GM04503 (cell line): ENCODE measurements at places on chromosomes 1 and 21.

DNA sequence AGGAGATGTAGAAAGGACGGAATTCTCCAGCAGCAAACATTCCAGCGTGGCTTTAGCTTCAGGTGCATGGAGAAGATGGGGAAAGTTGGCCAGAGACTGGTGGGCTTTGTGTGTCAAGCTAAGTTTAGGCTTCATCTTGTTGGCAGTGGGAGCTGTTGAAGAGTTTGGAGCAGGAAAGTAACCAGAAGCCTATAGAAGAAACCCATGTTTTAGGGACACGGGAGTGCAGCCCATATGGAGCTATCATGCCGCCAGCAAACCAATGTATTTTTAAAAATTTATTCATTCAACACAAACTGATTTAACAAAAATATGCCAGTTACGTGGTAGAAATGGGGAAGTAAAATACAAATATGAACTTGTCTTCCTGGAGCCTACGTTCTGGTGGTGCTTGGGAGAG, 53.7 kb downstream of the ACTL8 start:
- DNase-seq = no peak

GRCh38 chr1:233662575-233663304, 48.8 kb downstream of the KCNK1 start:
- DNase-seq = no peak

DNA sequence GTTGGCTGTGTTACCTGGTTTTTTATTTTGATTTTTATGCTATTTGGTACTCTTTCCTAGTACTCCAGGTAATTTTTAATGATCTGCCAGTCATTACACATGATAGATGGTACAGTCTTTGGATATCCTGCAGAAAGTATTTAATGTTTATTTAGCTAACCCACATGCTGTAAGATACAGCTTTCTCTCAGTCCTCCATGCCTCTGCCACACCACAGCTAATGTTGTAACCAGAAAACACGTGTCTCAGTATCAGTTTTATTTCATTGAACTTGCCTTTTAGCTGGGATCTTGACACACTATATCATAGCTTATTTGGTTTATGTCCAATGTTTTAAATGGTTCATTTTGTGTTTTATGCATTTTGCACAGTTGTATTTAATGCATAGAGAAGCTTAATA, 1648.4 kb downstream of the KCNT2 start:
- DNase-seq = no peak

DNA sequence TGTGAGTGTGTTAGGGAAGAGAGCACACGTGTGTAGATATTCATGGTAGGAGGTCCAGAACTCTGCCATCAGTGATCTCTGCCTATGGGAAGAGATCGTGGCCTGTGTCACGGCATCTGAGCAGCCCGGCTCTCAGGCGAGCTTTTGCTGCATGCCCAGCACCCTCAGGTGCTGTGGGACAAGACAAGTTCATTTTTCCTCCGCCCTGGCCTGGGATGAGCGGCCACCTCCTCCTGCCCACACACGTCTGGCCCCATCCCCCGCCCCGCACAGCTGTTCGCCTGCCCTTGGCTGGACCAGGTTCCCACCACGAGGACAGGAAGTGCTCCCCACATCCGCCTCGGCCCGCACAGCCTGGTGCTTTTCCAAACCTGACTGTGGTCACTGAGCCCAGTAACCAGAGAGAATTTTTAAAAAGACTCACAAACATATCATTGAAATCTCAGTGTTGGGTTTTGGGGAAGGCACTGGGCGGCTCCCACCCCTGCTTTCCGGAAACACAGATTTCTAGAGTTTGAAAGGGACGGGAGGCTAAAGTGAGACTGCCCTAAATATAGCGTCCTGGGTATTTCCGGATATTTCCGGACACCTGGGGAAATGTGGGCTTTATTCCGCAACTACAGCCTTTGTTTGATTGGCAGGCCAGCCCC, 18.0 kb downstream of the BMP8A start:
- DNase-seq = no peak

- DNase-seq = no peak
Observed at GRCh38 chr1:234499943-234500245, 20.9 kb upstream of the TARBP1 start.

DNA sequence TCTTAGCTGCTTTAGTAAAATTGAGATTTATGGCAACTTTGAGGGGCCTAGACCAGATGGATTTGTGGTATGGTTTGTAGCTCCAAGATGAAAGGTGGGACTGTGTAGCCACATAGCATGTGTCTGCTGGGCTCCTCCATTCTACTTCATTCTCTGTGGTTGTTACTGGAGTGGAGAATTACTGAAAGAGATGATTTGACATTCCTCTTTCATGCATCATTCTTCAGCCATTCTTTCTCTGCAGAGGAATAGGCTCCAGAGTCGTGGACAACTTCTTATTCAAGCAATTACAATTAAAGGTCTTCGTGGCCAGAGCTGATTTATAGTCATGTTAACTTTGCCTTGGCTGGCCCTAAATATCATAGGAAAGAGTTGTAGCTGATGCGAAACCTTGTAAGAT, 328.9 kb downstream of the PAPPA2 start:
- DNase-seq = peak; percentile 11

DNA sequence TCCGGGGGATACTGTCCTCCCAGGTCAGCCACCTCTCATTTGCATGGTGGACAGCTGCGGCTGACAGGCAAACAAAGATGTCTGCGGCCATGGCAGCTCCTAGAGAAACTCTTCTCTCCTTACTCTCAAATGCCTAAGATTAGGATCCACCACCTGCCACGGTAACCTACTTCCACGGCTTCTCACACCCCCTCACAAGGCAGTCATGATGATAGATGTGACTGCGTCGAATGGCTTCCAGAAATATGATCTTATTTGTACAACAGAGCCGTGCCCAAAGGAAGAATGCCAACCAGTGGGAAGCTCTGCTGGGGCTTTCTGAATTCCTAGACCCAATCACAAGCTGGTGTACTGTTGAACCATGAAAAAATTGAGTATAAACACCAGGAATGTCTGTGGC, 73.4 kb downstream of the BACE2 start:
- DNase-seq = no peak

GRCh38 chr1:99456536-99456935, 189.4 kb upstream of the PALMD start:
- no peak for DNase-seq

- DNase-seq = no peak
Observed at GRCh38 chr1:19392221-19392620, 80.1 kb downstream of the SLC66A1 start.
